ENCODE measurements at places on chromosomes 4 and X.
A peak's percentile ranks its signal among the peaks of the same experiment; 100 is the strongest.

DNA sequence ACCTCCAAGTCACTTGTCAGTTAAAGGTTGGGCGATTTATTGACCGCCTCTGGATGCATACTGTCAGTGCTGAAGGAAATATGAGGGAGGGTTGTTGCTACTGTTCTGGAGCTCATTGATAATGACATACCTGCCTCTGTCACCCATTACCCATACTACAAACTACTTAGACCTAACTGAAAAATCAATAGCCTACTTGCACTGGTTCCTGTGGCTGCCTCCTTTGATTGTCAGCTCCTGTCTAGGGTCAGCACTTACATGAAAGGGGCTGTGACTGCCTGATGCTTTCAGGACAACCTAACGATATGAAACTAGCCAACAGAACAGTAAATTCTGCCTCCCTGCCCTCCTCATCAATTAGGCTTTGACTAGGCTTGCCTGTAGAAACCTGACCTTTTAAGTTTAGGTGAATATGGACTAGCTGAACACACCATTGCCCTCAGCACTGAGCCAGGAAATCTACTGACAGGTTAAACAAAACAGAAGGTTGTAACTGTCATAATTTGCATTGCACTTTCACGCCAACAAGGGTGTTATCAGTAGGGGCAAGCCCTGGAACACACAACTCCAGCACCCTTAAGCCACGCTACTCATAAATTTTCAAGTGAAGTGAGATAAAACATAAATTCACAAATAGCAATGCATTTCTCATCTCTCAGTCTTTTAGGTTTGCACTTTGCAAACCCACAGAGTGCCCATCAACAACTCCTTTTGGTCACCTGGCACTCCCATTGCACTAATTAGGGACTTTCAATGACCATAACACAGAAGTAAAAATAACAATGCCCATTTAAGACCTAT lies 9.0 kb upstream of the MAB21L2 start:
- peak; percentile 12 for DNase-seq

- no peak for DNase-seq
Measured at GRCh38 chrX:73182502-73183114, 32.0 kb downstream of the NAP1L2 start.

- DNase-seq, result no peak
Measured at GRCh38 chrX:150621652-150622051, 53.2 kb downstream of the MTM1 start.

- no peak for DNase-seq
Measured at GRCh38 chr4:125547836-125548235, 233.1 kb downstream of the FAT4 start.

GRCh38 chr4:116627545-116627944 lies 457.8 kb downstream of the TRAM1L1 start:
- no peak for DNase-seq

GRCh38 chrX:136658151-136658550 lies 10.2 kb downstream of the CD40LG start:
- no peak for DNase-seq

- DNase-seq, result no peak
Measured at GRCh38 chrX:150329282-150329681, 33.8 kb upstream of the MAMLD1 start.

- no peak for DNase-seq
Measured at GRCh38 chrX:9438933-9439494, 25.8 kb upstream of the TBL1X start.

Measured in hematopoietic multipotent progenitor cell treated with erythropoietin and hydrocortisone succinate and interleukin-3 and kit ligand, for 15 days (in vitro differentiated cells).